ENCODE measurements at places on chromosomes 3 and 15.

GRCh38 chr3:8458711-8459110, 42.9 kb upstream of the LMCD1 start:
- DNase-seq = no peak

DNA sequence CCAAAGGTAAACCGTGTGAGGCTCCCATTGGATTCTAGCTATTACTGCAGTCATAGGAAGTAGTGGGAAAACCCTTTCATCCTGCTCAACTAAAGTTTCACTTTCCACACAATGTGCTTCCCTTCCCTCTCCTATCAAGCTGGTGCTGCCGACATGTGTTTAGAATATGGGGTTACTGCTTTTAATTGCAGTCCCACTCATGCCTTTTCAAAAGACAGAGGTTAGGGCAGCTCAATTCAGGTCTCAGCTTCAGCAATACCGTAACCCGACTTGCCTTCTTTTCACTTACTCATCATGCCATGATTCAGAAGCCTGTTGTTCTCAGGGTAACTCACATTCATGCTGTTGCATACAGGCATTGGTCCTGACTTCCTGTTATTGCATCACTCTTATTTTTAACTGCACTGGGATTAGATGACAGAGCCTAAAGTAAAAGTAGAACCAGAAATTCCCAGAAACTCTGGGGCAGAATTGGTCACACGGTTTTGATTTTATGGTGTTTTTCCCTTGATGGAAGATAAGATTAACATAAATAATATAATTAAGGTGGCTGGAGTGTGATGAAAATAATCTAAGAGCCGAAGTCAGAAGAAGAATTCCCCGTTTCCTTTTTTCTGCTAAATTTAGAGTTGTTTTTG, 45.7 kb downstream of the C2CD4B start:
- DNase-seq = peak; percentile 20

GRCh38 chr3:156643729-156644389, 30.5 kb upstream of the TIPARP start:
- peak; percentile 64 for DNase-seq

- DNase-seq = no peak
These were observed 463.2 kb upstream of the GBE1 start for GRCh38 chr3:82224661-82225060.

DNA sequence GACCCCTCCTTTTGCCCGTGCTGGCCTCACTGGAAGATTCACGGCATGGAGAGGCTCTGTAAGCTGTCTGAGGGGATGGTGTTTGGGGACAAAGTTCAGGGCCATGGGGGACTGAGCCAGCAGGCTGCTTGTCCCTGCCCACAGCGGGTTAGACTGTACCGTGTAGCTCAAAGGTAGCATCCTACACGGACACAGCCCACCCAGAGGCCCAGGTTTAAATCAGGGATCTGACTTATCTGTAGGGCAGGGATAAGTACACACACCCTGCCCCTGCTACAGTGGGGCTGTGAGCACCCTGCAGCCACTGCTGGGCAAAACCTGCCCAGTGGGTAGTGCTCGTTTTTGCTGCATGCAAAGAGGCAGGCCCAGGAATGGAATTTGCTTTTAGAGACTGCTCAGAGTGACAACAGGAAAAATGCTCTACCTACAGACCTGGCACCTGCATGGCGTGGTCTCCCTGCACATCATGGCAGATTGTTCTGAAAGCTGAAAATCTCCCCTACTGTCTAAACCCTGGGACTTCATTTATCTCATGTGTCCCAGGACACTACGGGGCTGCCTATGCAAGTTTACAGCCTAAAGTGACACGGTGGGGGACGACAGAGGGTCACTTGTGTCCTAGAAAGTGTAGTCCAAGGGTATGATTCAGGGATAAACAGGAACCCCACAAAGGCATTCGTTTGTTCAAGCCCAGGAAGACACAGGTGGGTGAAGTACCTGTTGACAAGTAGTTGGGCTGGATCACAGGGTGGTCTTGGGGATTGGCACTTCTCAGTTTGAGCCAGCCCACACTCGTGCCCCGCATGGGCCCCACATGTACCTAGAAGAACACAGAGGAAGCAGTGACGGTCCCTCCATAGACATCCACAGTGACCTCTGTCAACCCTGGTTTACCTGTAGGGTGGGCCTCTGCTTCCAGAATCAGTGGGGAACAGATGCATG, 27.7 kb downstream of the CHDH start:
- DNase-seq = no peak

- peak; percentile 35 for DNase-seq
These were observed 50.0 kb downstream of the RLBP1 start for GRCh38 chr15:89171136-89172072.

- no peak for DNase-seq
These were observed 70.0 kb downstream of the DHX30 start for GRCh38 chr3:47872916-47873315.

GRCh38 chr15:77014132-77015081, 19.5 kb downstream of the PSTPIP1 start:
- no peak for DNase-seq

- no peak for DNase-seq
These were observed 1.2 kb downstream of the TWF2 start for GRCh38 chr3:52237657-52238172.

GRCh38 chr3:41600616-41601015, 361.3 kb downstream of the ULK4 start:
- DNase-seq = no peak

DNA sequence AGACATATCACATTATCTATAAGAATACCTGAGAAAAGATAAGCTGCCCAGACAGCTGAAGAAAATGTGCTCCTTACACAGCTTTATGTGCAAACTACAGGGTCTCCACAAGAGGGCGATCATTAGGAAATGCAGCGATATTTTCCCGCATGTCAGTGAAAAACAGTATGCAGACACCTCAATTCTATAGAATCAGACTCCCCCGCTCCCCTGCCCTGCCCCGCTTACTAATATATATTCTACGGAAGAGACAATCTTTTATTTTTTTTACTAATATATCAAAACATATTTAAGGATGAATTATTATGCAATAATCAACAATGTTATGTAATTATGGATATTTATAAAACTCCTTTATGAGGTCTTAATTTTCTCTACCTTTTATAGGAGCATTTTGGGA, 681.3 kb downstream of the ROBO1 start:
- no peak for DNase-seq

DNA sequence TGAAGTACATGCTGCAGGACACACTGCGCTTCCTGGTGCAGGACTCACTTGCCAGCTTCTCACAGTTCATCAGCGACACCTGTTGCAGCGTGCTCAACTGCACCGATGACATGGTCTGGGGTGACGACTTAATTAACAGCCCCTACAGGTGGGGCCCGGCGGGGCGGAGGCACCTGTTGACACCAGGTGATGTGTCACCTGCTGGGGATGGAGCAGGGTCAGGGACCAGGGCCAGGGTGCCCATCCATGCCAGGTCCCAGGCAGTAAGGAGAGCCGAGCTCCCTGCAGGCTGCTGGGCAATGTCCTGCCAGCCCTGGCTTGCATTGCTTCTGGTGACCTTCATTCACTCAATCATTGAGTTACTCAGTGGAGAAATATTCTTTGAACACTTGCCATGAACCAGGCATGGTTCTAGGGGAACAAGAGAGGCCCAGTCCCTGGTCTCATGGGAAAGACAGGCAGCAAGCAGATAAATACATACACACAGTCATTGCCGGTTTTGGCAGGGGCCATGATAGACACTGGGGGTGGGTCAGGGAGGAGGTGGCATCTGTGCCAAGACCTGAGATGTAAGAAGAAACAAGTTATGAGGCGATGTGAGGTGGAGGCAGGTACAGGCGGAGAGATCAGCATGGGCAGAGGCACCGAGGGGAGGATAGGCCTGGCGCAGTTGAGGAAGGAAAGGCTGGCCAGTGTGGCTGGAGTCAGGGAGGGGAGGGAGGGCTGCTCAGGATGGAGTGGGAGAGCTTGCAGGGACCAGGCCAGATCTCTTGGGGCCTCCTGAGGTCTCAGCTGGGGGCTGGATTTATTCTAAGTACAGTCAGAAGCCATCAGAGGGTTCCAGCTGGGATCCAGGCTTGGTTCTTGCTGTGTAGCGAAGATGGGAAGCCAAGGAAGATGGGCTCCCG, 30.8 kb downstream of the DNAH1 start:
- DNase-seq = no peak

DNA sequence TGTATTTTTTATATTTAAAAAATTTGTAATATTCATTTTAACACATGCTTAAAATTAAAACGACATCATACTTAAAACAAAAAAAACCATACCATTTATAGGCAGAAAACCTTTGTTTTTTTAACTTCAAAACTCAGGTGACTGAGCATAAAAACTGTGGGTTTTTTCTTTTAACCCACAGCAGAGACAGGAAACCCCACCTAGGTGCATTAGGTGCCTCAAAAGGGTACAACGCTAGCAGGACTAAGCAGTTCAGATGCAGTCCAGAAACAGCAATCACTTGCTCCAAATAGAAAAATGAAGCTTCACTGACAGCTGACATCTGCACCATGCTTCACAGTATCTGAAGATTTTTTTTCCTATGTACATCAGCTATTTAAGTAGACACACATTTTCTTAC, 52.3 kb downstream of the GLB1 start:
- DNase-seq = peak; percentile 59

GRCh38 chr3:2614578-2614977, 495.6 kb downstream of the IL5RA start:
- no peak for DNase-seq

DNA sequence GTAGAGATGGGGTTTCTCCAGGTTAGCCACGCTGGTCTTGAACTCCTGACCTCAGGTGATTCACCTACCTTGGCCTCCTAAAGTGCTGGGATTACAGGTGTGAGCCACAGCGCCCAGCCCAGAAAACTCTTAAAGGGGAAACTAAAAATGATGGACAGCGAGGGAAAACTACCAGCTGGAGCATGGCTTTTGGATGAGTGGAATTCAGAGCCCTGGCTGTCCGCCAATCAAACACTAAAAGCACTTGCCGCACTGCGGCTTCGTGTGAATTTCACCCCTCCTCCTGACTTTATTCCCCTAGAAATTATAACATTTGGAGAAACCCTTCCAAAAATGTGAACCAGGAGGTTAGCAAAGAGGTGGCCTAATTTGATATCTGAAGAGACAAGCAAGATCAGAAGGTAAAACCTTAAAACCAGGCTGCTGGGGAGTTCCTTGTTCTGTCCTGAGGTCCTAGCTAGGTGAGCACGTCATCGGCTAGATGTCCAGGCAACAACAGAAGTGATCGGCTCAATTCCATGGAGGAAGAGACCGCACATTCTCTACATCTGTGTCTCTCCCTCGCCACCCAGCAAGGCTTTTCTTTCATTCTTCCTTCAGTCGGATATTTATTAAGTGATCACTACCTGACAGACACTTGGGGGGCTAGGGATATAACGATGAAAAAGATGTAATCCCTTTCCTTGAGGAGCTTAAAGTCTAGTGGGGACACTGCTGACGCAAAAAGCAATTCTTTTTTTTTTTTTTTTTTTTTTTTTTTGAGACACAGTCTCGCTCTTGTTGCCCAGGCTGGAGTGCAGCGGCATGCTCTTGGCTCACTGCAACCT, 1.7 kb downstream of the TM4SF19 start:
- no peak for DNase-seq

- no peak for DNase-seq
These were observed 212.5 kb downstream of the CADPS start for GRCh38 chr3:62662677-62663076.

- no peak for DNase-seq
These were observed 305.6 kb upstream of the STT3B start for GRCh38 chr3:31227131-31227562.

DNA sequence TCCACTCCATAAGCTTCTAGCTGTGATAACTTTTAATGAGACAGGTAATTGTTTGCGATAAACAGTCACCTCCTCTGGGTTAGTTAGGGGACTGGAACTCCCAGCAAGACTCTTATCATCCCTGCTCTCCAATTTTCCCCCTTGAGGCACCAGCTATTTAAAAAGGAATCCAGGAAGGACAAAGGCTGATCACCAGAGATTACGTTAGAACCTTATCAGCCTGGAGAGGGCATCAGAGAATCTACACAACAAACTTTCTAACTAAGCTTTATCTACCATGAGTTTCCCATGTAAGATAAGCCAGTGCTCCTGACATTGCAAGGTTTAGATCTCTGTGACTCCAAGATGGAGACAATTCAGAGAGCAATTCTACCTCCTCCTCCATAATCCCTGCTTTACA, 31.3 kb downstream of the GPR176 start:
- no peak for DNase-seq

GRCh38 chr15:81363718-81364500, 10.1 kb downstream of the TMC3 start:
- no peak for DNase-seq
